ENCODE measurements at places on chromosomes 4 and X.

GRCh38 chrX:131778269-131779218 lies 234.7 kb downstream of the OR13H1 start:
- DNase-seq: no peak

GRCh38 chr4:21819086-21819485 lies 129.5 kb downstream of the KCNIP4 start:
- DNase-seq: no peak

DNA sequence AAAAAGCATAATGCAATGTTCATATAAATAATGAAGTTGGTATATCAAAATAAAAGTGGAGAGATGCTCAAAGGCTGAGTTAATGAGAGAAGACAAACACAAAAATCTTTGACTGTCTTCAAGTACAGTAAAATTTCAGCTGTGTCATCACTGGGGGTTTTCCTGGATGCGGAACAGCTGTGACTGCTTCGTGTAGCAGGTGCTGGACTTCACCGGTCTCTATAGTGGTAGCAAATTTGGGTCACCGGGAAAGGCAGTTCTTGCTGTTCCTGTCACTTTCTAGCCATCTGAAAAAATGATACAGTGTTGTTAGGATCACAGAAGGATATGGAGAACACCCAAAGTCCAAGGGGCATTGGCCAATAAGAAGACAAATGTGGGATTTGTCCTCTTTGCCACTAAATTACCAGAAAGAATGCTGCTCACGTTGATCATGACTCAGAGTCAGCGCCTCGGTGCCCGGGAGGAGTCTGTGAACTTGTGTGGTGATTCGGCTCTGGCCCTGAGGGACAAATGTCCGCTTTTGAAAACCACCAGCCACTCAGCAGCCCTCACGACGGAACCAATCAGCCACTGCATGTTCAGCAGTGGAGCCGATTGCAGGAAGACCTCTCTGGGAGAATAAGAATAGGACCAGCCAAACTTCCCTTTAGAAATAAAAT lies 230.1 kb upstream of the FAT1 start:
- no peak for DNase-seq

DNA sequence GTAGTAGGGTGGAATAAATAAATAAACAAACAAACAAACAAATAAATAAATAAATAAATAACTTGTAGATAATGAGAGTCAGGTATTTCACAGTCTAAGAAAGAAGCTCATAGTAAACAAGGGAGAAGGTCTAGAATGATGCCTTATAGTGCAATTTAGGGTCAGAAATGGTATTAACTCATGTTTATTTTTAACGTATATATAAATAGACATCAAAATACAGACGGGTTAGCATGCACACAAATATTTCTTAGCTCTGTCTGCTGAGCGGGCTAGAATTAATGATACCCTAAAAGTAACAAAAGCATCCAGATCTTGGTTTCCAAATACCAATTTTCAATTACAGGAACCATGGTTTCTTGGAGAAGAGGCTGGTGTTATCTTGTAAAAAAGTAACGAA lies 16.6 kb downstream of the PFKFB1 start:
- no peak for DNase-seq

- DNase-seq: no peak
Observed at GRCh38 chrX:134813697-134814096, 155.4 kb upstream of the PLAC1 start.

Measured in kidney glomerular epithelial cell (primary cell).